Cortex of kidney (tissue), 1 donor: ENCODE measurements at places on chromosomes 6 and 20.

DNA sequence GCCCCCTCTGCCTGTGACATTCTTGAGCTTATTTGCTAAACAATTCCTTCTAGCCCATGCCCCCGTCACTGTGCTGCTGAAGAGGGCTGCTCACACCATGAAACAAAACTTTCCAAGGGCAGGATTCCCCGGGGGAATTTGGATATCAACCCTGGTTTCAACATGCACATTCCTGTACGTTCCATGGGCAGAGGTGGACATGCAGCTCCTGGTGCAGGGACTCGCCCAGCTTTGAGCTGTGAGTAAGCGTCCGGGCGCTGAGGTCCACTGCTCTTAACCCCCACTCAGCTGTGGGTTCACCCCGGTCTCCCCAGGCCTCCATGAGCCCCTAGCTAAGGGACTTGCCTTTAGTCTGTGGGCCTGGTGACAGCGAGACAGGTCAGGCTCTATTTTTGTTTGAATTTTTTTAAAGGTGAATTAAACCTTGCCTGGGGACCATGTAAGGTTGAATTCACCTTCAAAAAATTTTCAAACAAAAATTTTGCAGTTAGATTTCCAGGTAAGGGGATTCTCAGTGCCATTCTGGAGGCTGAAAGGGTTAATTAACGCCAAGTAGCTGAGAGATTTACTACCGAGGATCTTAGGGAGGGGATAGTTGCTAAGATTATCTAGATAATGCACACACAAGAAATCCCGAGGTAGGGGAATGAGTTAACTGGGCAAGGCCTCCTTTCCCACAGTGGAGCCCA lies 70.3 kb upstream of the SLC22A23 start:
- DNase-seq: no peak

- no peak for DNase-seq
These were observed 57.1 kb downstream of the YTHDF1 start for GRCh38 chr20:63158845-63159244.

GRCh38 chr6:25017932-25018567 lies 82.3 kb upstream of the RIPOR2 start:
- DNase-seq: no peak

DNA sequence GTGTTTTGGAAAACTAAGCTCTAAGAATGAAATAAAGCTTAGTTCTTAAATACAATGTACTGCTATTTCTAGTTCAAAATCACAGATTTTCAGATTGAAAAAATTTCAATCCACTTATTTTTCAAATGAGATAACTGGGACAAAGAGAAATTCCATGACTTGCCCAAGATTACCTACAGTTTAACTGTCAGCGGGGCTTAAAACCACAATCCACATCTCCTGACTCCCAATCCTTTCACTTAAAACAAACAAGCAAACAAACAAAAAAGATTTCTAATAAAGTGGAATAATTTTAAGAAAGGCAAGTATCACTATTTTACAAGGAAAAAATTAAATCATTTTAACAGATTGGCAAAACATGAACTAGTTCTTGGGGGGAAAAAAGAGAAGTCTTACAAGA lies 4.2 kb downstream of the PHIP start:
- no peak for DNase-seq

DNA sequence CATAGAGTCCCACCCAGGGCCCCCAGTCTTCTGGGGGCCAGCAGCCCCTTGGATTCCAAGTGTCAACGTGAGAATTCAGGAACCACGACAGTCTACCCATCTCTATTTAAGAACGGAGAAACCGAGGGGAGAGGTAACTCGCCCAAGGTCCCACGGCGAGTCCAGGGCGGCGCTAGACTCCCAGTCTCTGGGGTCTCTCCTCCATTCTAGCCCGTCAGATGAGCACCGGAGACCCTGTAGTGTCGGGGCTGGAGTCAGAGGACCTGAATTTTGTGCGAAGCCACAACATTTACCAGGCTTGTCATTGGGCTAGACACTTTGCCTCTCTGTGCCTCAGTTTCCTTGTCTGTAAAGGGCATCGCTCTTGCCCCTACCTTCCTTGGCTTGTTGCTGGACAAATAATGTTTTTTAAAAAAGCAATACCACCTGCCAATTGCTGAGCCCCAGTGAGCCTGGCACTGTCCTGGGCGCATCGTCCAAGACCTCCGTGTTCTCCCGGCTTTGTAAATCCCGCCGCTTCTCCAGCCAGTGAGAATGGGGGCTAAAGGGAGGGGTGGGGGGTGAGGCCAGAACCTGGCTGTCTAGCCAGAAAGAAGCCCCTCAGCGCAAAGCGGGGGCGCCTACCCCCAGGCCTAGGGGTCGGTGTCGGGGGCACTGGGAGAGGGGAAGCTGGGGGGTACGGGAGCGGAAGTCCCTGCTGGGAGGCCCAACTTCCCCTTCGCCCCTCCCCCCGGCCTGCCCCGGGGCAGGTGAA lies 91.7 kb downstream of the NCR2 start:
- DNase-seq: no peak

DNA sequence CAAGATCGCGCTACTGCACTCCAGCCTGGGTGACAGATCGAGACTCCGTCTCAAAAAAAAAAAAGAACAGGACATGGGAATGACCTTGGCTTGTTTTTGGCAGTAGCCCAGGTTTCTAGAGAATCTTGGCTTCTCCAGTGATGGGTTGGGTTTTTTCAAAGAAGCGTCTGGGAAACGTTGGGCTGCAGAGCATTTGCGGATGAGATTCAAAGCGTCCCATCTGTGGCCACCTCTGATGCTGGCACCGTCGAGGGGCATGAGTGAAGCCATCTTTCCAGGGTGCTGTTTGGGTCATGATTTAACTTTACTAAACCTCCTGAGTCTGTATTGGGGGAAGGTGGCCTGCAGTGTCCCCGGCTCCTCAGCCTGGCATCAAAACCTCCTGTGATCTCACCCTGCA lies 43.2 kb upstream of the SRF start:
- DNase-seq: no peak

DNA sequence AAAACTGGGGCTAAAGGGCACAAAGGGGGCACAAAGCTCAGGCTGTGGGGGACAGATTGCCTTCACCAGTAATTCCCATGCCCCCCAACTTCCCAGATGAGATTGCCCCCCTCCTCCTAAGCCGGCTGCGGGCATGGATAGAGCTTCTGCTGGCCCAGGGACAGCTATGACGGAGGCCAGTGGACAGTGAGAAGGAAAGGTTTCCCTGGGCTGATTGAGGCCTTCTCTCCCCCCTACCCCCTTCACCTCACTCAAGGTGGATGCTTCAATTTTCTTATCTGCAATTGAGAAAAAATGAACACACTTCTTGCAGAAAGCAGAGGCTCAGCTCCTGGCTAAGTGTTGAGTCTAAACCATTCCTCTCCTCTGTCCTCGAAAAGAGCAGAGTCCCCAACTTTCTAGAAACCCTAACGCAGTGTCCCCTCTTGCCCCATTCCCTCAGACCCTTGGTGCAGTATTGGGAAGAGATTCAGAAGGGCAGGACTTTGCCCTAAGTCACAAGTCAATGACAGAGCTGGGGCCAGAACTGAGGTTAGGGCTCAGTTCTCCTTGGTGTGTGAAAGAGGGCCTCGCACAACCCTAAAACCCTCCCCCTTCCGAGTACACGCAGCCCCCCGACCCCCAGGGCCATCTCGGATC lies 808 bp downstream of the SDC4 start:
- no peak for DNase-seq

- no peak for DNase-seq
These were observed 158.1 kb upstream of the ZNF184 start for GRCh38 chr6:27630727-27631608.

- no peak for DNase-seq
These were observed 118.4 kb upstream of the PTPRK start for GRCh38 chr6:128638817-128639216.

GRCh38 chr6:153963352-153963751 lies 75.7 kb upstream of the OPRM1 start:
- no peak for DNase-seq

- DNase-seq: no peak
These were observed 3.8 kb upstream of the NPEPL1 start for GRCh38 chr20:58688840-58689239.

DNA sequence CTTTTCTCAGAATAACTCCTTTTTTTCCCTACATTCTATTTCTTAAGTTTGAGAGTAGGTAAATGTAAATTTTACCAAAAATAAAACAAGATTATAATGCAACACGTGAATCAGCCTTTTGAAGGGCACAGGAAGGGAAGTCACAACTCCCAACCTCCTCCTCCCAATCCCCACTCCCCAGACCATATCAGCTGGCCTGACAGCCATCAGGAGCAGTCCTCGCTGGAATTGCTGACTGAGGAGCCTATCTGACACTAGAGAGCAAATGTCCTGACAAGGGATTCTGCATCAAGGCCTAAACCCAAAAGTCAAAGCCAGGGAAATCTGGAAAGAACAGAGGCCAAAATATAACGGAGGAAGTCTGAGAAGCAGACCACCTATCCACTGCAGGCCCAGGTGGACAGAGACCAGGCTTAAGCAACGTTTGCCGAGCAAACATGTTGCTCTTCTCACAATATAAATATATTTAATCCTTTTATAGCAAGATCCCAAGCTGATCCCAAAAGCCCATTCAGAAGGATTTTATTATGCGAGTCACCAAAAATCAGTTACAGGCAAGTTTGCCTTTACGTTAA lies 2.5 kb downstream of the RRAGD start:
- no peak for DNase-seq
